Activated T-cell treated with anti-CD3 and anti-CD28 coated beads, Interleukin-2, amount 50 U/mL, for 72 hours (primary cell): ENCODE measurements at places on chromosomes 11 and 22.

GRCh38 chr11:85721191-85721590, 35.2 kb upstream of the CCDC89 start:
- no peak for DNase-seq

- no peak for DNase-seq
These were observed 1.5 kb upstream of the SLC16A8 start for GRCh38 chr22:38085501-38085900.

DNA sequence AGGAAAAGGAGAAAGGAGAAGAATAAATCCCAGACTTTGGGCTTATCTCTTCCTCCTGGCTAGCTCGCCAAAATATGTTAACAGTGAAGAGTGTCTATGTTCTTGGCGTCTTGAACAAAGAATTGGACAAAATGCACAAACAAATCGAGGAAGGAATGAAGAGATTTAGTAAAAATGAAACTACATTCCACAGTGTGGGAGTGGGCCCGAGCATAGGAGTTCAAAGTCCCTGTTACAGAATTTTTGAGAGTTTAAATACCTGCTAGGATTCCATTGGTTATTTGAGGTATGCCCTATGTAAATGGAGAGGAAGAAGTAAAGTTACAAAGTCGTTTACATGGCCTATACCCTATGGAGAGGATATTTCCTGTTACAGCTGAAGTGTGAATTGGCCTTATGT, 525.1 kb upstream of the CNTN5 start:
- no peak for DNase-seq

DNA sequence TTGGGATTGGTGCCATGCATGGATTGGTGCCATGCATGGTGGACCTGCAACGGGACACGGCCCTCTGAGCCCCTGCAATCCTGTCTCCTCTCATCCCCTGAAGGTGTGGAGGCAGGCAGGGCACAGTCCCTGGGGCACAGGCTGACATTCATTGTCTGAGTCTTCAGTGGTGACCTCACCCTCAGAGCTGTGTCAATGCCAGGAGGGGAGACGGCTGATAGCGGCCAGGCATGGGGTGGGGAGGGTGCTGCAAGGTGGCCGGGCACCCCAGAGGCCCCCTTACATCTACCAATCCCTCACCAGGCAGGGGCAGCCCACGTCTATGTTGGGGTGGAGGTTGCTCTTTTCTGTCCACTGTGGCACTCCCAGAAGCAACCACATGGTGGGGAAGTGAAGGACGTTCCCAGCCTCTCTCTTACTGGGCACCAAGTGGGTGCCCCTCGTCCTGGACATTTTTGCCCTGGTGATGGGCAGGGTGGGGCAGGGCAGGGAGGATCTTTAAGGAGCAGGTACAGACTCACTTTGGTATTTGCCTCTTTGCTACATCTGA, 47.6 kb downstream of the NECTIN1 start:
- DNase-seq: no peak

DNA sequence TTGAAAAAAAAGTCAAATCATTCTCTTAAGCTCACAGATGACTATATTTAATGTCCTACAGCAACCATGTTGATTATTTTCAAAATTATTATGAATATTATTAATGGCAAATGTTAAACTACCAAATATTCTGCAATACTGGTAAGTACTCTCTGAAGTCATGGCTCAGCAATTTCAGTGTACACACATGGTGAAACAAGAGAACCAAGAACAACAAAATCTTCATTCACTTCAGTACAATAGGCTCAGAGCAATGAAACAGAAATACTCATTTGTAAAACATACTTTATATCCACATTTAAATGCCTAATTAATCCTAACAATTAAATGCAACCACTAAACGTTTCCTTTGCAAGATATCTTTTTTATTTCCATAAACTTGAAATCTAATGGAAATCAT, 347.2 kb downstream of the TTC28 start:
- no peak for DNase-seq

GRCh38 chr11:108734283-108734682, 69.4 kb downstream of the DDX10 start:
- no peak for DNase-seq

- DNase-seq: peak; percentile 18
These were observed 5.0 kb upstream of the LIMK2 start for GRCh38 chr22:31206896-31207687.

- DNase-seq: no peak
These were observed 2.1 kb downstream of the TMPRSS4 start for GRCh38 chr11:118078911-118079411.

DNA sequence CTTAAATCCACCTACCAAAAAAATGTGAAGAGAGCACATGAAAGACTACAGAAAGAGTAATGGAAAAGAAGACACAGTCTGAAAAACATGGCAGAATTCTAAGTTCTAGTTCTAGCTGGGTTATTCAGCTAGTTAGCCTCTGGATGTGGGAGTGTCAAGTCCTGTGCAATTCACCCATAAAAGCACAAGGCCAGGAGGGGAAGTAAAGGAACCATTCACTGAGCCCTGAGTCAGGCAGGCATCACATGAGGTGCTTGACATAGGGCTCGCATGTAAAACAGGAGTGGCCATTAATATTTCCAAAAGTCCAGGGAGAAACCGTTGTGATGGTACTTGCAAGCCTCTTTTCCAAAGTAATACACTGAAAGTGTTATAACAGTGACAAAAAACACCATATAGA, 103.7 kb downstream of the GAB2 start:
- DNase-seq: no peak

GRCh38 chr11:44467413-44467812, 98.0 kb upstream of the CD82 start:
- DNase-seq: no peak
